RKO (cell line): ENCODE measurements at places on chromosomes 11 and 22.

- DNase-seq: no peak
Observed at GRCh38 chr22:49954991-49955580, 5.5 kb upstream of the PIM3 start.

- peak; percentile 85 for DNase-seq
Observed at GRCh38 chr11:65575568-65576231, at the start of gene EHBP1L1. EHBP1L1 (plus strand) TSS chr11:65576053; CDS start chr11:65576303, 250 bp downstream.

GRCh38 chr22:35457729-35458546, 58.0 kb downstream of the MCM5 start:
- peak; percentile 37 for DNase-seq

GRCh38 chr11:12376259-12377081, 901 bp upstream of the PARVA start:
- no peak for DNase-seq

- DNase-seq: no peak
Observed at GRCh38 chr11:126703662-126704061, 296.9 kb downstream of the KIRREL3 start.

GRCh38 chr11:125457814-125458343, 38.2 kb downstream of the FEZ1 start:
- DNase-seq: no peak

- DNase-seq: no peak
Observed at GRCh38 chr11:131824771-131825170, 454.4 kb downstream of the NTM start.

DNA sequence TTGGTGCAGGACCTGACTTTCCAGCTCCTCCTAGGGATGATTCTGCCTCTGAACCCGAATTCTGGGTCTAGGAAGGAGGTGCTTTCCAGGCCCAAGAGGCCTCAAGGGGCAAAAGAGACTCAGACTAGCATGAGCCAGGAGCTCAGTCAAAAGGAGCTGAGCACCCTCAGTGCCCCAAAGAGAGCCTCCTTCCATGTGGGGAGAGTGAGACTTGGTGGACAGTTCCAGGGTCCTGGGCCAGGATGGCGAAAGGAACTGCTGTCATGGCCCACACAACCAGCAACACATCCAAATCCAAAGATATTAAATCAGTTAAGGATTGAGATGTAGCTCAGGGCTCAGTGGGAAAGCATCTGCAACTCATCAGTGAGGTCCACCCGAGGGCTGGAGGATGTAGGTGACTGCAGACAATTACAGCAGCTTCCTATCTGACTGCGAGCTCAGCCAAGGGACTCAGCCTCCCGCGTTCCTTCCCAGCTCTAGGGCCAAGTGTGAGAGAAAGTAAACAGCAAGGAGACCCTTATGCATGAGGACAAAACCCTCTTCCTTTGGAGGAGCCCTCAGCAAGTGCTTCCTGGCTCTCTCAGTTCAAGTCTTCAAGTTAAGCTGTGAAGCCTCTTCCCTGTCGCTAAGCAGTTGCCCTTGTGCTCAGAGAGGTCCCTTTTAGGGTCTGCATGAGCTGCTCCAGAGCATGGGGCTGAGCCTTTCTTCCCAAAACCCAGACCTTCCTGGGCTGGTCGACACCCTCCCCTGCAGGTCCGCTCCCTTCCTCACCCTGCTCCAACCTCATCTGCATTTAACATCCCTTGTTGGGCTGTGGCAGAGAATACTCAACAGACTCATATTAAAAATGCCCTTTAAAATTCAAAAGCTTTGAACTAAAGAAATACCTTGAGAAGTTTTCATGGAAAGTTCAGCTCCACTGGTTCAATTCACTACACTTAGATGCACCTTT, 35.8 kb downstream of the C11orf58 start:
- no peak for DNase-seq

- DNase-seq: no peak
Observed at GRCh38 chr22:29487426-29487986, 7.5 kb downstream of the NEFH start.

DNA sequence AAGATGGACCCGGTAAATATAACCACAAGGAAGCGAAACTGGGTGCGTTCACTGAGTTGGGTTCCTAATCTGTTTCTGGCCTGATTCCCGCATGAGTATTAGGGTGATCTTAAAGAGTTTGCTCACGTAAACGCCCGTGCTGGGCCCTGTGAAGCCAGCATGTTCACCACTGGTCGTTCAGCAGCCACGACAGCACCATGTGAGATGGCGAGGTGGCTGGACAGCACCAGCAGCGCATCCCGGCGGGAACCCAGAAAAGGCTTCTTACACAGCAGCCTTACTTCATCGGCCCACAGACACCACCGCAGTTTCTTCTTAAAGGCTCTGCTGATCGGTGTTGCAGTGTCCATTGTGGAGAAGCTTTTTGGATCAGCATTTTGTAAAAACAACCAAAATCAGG, 74.4 kb downstream of the NCAPD3 start:
- DNase-seq: no peak

DNA sequence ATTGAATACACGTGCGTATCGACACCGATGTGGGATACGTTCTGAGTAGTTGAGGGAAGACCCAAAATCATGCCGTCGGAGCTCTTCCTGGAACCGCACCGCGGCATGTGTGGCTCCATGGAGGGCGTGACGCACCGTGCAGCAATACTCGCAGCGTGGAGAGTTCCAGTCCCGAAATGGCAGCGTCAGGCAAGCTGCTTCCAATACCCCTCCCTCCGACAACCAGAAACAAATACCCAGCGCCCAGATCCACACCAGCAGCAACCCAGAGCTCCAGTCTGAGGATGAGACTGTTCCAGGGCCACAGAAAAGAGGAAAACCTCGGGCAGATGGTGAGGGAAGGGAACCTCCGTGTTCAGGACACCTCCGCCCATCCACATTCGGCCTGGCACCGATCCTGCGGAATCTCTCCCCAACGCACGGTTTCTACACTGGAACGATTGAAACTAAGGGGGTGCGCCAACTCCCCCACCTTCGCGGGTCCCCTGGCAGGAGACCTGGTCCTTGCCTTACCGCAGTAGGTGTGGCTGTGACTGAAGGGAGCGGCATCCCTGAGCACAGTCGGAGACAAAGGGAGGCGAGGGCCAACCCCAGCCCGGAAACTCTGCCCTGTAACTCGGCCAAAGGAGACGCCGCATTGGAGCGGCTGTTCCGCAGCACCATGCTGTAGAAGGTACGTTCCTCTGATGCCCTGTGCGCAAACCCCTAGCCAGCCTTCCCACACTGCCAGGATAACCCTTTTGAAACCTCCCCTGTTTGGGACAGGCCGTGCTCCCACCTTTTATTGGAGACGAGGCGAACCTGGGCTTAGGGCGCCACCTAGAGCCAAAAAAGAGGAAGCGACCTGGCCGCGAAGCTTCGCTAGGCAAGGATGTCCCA, 28.2 kb downstream of the DBX1 start:
- DNase-seq: no peak

DNA sequence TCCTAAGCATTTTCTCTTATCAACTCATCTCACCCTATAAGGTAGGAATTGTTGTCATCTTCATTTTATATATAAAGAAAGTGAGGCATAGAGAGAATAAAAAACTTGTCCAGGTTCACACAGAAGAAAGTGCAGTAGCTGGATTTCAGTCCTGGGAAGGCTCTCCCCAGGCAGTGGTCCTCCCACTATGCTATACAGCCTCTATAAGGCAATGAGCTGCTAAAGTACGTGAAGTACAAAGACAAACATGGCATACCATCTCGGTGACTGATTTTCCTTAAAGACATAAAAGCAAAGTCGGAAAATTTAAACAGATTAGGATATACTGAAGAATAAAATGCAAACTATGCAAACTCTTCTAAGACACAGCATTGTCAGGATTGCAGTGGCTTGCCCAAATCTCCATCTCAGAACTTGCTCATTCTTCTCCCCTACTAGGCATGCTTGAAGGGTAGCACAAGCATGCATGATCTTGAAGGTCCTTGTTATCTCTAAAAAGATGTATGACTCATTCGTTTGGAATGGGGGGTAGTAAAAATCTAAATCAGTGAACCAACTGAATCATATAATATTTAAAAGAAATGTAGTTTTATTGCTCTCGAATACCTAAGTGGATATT, 97.8 kb upstream of the CSNK2A3 start:
- DNase-seq: peak; percentile 21

GRCh38 chr11:34331329-34331728, 26.5 kb downstream of the ABTB2 start:
- DNase-seq: no peak

DNA sequence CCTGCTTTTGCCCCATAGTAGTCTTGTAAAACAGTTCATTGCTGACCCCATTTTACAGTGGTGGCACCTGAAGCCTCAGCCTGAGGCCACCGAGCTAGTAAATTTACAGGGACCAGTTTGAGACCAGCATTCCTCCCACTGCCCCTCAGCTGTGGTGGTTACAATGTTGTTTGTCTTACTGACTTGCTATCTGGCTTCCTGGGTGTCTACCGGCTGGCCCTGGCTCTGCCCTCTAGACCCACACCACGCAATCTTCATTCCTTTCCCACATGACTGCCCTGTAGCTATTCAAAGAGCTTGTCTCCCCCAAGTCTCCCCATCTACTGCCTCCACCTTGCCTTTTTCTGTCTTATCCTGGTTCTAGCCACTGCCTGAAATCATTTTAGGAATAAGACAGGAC, 20.8 kb downstream of the PIK3IP1 start:
- no peak for DNase-seq

DNA sequence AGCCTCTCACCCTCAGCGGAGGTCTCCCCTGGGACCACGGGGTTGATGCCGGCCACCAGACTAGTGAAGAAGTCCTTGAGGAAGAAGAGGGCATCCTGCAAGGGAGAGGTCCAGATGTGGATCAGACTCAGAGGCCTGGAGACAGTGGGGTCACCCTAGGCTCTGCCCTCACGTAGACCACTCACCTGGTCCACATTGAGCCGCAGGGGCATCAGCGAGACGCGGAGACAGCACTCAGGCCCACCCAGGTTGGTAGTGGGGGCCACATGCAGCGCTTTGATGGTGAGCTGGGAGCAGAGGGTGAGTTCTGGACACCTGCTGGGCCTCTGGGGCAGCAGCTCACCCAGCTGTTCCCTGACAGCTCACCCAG, 18.9 kb downstream of the ATG2A start:
- DNase-seq: no peak

DNA sequence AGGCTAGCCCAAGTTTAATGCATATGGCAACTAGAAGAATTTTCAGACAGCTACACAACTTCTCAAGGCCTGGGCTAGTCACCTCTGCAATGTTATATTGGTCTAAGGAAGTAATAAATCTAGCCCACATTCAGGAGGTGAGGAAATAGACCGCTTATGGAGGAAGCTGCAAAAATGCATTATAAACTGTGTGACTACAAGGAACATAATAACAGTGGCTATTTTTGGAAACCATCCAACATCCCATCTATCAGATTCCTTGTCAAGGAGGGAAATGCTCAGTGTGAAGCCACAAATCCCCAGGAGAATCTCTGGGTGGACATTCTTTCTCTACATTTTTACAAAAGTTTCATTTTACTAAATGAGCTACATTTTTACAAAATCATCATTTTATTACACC, 76.1 kb downstream of the BBOX1 start:
- no peak for DNase-seq

DNA sequence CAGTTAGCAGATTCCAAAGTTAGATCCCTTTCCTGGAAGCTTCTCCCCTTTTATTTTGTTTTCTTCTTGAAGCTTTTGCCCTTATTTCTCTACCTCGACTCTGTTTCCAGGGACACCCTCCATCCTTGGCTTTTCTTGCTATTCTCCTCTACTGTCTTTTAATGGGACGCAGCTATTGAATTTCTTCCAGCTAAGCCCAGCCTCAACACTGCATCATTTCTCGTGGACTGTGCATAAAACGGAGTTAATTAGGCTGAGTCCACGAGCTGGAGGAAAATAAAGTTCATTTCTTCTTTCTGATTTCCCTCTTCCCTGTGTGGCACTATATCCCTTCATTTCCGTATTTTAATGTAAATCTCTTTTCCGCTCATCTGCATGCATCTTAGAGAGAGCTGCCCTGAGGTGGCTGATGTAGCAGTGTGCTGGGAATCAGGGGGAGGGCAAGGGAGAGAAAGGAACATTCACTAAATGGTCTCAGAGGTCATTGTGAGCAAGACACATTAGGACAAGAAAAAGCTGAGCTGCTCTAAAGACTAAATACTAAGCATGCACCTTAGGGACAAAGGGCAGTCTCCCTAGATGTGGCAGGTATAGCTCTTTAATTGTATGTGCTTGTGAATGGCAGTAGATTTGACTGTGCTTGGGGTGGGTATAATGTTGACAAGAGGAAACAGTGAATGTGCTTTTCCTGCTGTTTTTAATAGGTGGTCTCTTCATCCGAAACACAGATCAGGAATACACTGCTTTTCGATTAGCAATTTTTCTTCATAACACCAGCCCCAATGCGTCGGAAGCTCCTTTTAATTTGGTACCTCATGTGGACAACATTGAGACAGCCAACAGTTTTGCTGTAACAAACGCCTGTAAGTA, 1.9 kb downstream of the GRIA4 start:
- DNase-seq: no peak

DNA sequence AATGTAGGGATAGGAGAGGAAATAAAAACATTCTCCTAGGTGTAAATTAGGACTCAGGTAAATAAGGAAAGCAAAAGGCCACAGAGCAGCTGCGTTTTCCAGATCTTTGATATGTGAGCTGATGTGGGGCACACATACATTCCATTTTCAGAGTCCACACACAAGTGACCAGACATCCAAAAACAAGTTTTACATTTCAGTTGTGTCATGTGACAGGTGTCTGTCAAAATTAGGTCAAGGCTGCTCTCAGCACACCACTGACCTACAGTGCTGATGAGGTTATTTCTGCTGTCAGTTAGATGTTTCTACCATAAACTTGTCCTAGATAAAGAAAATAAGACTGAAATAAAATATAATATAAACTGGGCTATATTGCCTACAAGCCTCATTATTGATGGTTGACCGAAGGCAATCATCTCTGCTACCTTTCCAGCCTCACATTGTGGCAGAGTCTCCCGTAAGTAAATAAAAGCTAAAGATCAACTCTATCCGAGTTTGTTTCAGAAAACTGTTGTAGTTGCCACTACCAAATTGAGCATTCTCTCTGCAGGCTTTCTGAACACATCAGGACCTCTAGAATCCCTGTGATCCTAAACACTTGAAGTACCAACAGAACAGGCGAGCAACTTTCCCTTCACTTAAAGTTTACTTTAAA, 7.9 kb downstream of the ARHGAP20 start:
- DNase-seq: no peak

GRCh38 chr11:78268591-78269410, 80.1 kb downstream of the USP35 start:
- DNase-seq: no peak

- peak; percentile 73 for DNase-seq
Observed at GRCh38 chr11:8963569-8964323, 496 bp downstream of the TMEM9B start.

- peak; percentile 22 for DNase-seq
Observed at GRCh38 chr11:36073411-36074203, 129.7 kb downstream of the LDLRAD3 start.
